ENCODE measurements at places on chromosomes 11 and 22. TPM values are rescaled to one million over a fixed set of nuclear protein-coding genes. Genes with fewer than 3 reads are reported as not detected.

FAM111B gene
- total RNA-seq, result 45.1 TPM

- H3K27me3 ChIP-seq, result peaks cover under 1% of the 10 kb centered on the region
- H3K36me3 ChIP-seq, result no peaks in the 10 kb centered on the region
- H3K27ac ChIP-seq, result no peak overlapping the region
- no peak for DNase-seq
- no peak overlapping the region for H3K4me3 ChIP-seq
Observed at GRCh38 chr11:132638423-132638822, 893.9 kb downstream of the OPCML start.

GRCh38 chr11:122327528-122327927, 211.5 kb upstream of the BLID start:
- no peaks in the 10 kb centered on the region for H3K27me3 ChIP-seq
- H3K4me1 ChIP-seq, result no peaks in the 10 kb centered on the region
- no peak overlapping the region for H3K4me3 ChIP-seq
- DNase-seq, result no peak
- no peak overlapping the region for H3K27ac ChIP-seq
- no peaks in the 10 kb centered on the region for H3K36me3 ChIP-seq

ASCL2 gene
- 0.80 TPM for total RNA-seq

INPP5J gene
- total RNA-seq, result 0.31 TPM

- no peak overlapping the region for H3K27ac ChIP-seq
- no peak overlapping the region for H3K4me3 ChIP-seq
- peaks cover 3% of the 10 kb centered on the region for H3K36me3 ChIP-seq
Observed at GRCh38 chr11:94864506-94865045, 96.4 kb downstream of the AMOTL1 start.

DNA sequence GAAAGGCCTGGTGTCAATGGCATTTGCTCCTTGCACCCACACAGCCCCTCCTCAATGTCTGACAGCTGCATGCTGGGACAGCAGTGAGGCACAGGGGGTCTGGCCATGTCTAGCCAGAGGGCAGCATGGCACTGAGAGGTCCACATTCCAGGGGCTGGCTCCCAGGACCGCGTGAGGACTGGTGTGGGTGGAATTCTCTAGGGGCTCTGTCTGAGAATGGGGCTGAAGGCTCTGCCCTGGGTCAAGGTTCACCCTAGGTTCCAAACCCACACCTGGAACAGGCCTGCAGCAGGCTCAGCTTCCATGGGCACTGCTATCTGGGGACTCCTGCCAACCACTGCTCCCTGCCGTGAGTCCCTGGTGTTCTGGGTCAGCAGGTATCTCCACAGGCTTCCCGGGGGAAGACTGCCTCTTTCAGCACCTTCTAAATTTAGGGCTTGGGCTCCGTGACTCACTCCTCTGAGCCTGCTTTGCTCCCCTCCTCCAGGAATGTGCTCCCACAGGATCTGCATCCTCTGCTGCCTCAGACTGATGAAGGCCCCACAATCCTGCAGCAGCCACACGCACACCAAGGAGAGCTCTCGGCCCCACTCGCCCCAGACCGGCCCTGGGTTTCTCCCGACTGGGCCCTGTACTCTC, 4.2 kb downstream of the STARD10 start:
- H3K27ac ChIP-seq, result no peak overlapping the region
- H3K36me3 ChIP-seq, result no peaks in the 10 kb centered on the region
- peaks cover 34% of the 10 kb centered on the region for H3K4me1 ChIP-seq
- no peaks in the 10 kb centered on the region for H3K27me3 ChIP-seq

VWCE gene
- 2.4 TPM for total RNA-seq

DNA sequence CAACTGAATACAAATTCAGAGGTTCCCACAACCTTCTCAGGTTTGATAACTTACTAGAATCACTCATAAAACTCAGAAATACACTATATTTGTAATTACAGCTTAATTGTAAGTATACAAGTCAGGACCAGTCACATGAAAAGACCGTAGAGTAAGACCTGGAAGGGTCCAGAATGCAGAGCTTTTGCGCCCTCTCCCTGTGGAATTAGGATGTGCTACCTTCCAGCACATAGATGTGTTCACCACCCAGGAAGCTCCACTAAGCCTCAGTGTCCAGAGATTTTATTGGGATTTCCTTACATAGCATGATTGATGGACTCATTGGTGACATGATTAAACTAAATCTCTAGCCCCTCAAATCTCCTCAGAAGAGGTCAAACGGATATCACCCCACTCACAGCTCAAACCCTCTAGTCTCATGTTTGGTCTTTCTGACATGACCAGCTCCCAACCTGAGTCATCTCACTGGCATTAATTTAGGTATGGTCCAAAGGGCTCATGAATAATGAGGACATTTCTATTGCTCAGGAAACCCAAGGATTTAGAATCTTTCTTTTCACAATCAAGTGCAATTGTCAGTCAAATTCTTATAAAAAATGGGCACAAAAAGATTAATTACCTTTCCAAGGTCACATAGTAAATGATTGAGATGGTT, 77.2 kb upstream of the UBASH3B start:
- H3K4me3 ChIP-seq, result no peak overlapping the region
- no peaks in the 10 kb centered on the region for H3K36me3 ChIP-seq
- H3K27me3 ChIP-seq, result no peaks in the 10 kb centered on the region
- no peak for DNase-seq
- H3K27ac ChIP-seq, result no peak overlapping the region
- H3K4me1 ChIP-seq, result peaks cover 8% of the 10 kb centered on the region

GRCh38 chr11:78733031-78733430, 158.4 kb upstream of the NARS2 start:
- H3K4me1 ChIP-seq, result peaks cover 2% of the 10 kb centered on the region
- no peak overlapping the region for H3K4me3 ChIP-seq
- DNase-seq, result no peak
- H3K36me3 ChIP-seq, result no peaks in the 10 kb centered on the region
- H3K27ac ChIP-seq, result no peak overlapping the region
- H3K27me3 ChIP-seq, result peaks cover 12% of the 10 kb centered on the region

DNA sequence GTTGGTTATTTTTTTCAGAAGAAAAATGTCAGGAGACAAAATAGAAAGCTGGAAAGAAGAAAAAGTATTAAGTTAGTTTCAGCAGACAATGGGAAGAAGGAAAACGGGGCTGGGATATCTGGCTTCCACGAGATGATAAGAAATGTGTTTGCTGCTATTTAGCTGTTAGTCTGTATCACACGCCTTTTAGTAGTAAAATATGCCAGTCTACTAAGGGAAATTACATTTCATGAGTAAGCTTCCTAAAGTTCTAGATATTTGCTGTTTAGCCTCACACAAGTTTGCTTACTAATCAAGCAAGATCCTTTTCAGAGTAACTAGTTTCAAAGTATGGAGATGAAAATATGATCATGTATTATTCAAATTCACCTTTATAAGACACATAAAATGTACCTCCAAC, 1.5 kb downstream of the OR51B4 start:
- no peak for DNase-seq
- no peak overlapping the region for H3K27ac ChIP-seq
- peaks cover 7% of the 10 kb centered on the region for H3K27me3 ChIP-seq
- no peaks in the 10 kb centered on the region for H3K4me1 ChIP-seq
- H3K36me3 ChIP-seq, result no peaks in the 10 kb centered on the region
- no peak overlapping the region for H3K4me3 ChIP-seq

GRCh38 chr11:104093426-104094280, 57.2 kb downstream of the DDI1 start:
- no peaks in the 10 kb centered on the region for H3K27me3 ChIP-seq
- H3K27ac ChIP-seq, result no peak overlapping the region
- H3K4me3 ChIP-seq, result no peak overlapping the region
- no peaks in the 10 kb centered on the region for H3K4me1 ChIP-seq
- DNase-seq, result no peak

GRCh38 chr11:125404157-125404810, 91.8 kb downstream of the FEZ1 start:
- no peak overlapping the region for H3K27ac ChIP-seq
- peaks cover 2% of the 10 kb centered on the region for H3K4me1 ChIP-seq
- peaks cover 46% of the 10 kb centered on the region for H3K27me3 ChIP-seq
- no peak overlapping the region for H3K4me3 ChIP-seq
- no peak for DNase-seq

- no peak for DNase-seq
- no peak overlapping the region for H3K27ac ChIP-seq
- H3K27me3 ChIP-seq, result peaks cover 12% of the 10 kb centered on the region
- no peak overlapping the region for H3K4me3 ChIP-seq
Observed at GRCh38 chr11:58992489-58992888, 53.2 kb downstream of the GLYATL1 start.

GRCh38 chr11:62614275-62614674, 1.2 kb downstream of the ROM1 start:
- H3K4me3 ChIP-seq, result no peak overlapping the region
- H3K27ac ChIP-seq, result peak overlapping the region; percentile 84
- no peak for DNase-seq
- peaks cover 36% of the 10 kb centered on the region for H3K4me1 ChIP-seq
- peaks cover 11% of the 10 kb centered on the region for H3K36me3 ChIP-seq
- no peaks in the 10 kb centered on the region for H3K27me3 ChIP-seq

DNA sequence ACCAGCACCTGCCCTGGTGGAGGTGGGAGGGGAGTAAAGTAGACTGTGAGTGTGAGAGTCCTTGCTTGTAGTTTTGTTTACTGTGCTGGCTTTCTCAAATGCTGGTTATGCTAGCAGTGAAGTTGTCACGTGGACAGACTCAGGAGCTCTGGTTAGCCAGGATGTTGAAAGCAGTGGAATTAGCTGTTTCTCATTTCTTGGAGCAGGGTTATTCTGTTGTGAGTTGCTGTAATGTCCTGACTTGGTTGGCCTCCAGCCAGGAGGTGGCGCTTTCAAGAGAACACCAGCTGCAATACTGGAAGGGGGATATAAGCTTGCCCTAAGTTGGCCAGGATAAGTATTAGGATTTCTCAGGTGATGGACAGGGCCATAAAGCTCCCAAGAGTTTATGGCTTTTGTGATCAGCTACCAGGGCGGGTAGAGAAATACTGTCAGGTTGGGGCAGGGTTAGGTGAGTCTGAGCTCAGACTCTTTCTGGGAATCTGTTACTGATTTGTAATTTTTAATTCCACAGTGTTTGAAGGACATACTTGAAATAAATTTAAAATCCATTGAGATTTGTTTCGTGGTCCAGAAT, 13.7 kb downstream of the CYP2D6 start:
- H3K4me1 ChIP-seq, result peaks cover 31% of the 10 kb centered on the region
- H3K36me3 ChIP-seq, result peaks cover 16% of the 10 kb centered on the region

DNA sequence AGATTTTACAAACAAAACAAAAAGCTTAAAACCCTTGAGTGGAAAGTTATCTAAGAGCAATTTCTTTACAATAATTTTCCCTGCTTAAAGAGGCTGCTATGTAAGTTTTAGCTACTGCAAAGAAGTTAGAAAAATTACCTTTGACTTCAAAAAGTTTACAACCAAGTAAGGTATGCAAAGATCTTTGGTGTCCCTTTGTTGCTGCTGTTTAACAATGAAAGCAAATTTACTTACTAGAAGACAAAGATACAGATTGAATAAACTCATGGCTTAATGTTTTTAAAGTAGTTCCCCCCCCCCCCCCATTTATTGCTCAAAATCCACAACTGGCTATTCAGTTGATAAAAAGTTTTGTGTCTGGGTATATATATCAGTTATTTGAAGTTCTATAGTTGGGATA, 26.0 kb downstream of the TMEM123 start:
- no peak overlapping the region for H3K4me3 ChIP-seq
- H3K27me3 ChIP-seq, result no peaks in the 10 kb centered on the region
- DNase-seq, result no peak
- H3K4me1 ChIP-seq, result peaks cover 59% of the 10 kb centered on the region
- no peak overlapping the region for H3K27ac ChIP-seq

GAS2L1 gene
- 8.1 TPM for total RNA-seq

DNA sequence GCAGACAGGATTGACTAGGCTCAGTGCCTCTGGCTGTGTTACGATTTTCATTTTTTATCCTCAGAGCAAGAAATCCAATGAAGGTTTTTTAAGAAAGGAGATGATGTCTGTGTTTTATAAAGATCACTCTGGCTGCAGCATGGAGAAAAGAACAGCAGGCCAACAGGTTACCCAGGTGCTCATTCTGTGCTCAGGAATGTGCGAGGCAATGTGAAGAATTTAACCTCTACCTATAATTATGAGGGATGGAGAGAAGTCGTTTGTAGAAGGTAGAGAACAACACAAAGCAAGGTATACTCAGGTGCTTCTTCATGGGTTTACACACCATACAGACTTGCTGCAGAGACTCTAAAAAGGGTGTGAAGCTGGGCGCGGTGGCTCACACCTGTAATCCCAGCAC, 10.0 kb upstream of the RTCB start:
- H3K36me3 ChIP-seq, result no peaks in the 10 kb centered on the region
- H3K4me1 ChIP-seq, result no peaks in the 10 kb centered on the region
- H3K27me3 ChIP-seq, result peaks cover 34% of the 10 kb centered on the region

- peaks cover 19% of the 10 kb centered on the region for H3K36me3 ChIP-seq
- no peaks in the 10 kb centered on the region for H3K27me3 ChIP-seq
- H3K4me1 ChIP-seq, result peaks cover 6% of the 10 kb centered on the region
- H3K4me3 ChIP-seq, result no peak overlapping the region
- no peak for DNase-seq
Observed at GRCh38 chr11:74776546-74776945, 27.9 kb downstream of the RNF169 start.

- no peaks in the 10 kb centered on the region for H3K36me3 ChIP-seq
- no peaks in the 10 kb centered on the region for H3K4me1 ChIP-seq
- no peak overlapping the region for H3K4me3 ChIP-seq
Observed at GRCh38 chr11:123775289-123775688, 21.0 kb upstream of the OR6X1 start.

Data from activated naive CD8-positive, alpha-beta T cell treated with anti-CD3 and anti-CD28 coated beads, Interleukin-2, amount 10 ng/mL, durations not matched to agents 7 days and 5 days (primary cell).